Ecto neural progenitor cell (in vitro differentiated cells): ENCODE measurements at places on chromosomes 7 and 10.

GRCh38 chr7:107582875-107583274 lies 2.8 kb downstream of the BCAP29 start:
- no peak for DNase-seq

- DNase-seq: no peak
Observed at GRCh38 chr10:93058139-93058538, 2.5 kb upstream of the CYP26C1 start.

DNA sequence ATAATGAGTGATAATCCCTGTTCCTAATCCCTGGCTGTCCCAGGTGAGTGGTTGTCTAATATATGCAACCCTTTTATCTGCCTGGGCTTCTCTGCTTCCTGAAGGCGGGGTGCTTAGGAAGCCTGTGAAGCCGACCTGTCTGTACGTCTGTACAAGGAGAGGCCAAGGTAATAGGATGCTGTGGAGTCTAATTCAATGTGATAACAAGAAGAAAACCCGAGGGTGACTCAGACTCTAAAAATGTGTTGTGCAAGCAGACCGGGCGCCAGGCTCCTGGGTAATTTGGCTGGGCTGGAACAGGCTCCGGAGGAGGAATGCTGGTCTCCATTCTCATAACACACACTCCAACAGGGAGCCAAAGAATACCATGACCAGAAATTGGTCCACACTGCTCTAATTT lies 43.6 kb downstream of the THNSL1 start:
- DNase-seq: no peak

- no peak for DNase-seq
Observed at GRCh38 chr10:23522345-23522744, 83.5 kb downstream of the OTUD1 start.

GRCh38 chr7:85573844-85574243 lies 387.0 kb upstream of the SEMA3D start:
- DNase-seq: no peak

DNA sequence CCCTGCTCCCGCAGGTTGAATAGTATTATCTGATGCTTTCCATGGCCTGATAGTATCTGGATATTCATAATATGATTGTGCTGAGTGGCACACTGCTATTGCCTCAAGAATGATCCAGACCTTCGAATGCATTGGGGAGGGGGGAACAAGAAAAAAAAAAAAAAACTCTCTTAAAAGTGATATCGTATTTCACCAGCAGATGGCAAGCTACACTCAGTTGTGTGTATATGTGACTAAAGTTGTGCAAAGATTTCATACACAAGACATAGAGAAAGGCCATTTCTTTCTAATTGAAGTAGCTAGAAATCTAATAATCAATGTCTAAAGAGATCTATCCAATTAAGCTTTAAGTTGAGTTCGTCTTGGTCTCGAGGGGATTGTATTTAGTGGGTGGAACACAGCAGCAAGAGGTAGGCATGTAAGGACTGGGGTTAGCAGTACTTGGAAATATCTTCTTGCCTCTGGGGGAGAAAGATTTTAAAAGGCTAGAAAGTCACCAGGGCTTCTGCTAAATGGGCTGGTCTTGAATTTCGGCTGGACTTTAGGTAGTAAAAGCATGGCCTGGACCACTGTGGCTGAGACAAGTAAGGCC lies 15.3 kb downstream of the SFRP4 start:
- DNase-seq: no peak
